CD8-positive, alpha-beta memory T cell (primary cell): ENCODE measurements at places on chromosomes 7 and 10. TPM values are rescaled to one million over a fixed set of nuclear protein-coding genes. Genes with fewer than 3 reads are reported as not detected.

KCNIP2 gene
- total RNA-seq = 1.0 TPM

TBX20 gene
- not detected for total RNA-seq

- DNase-seq = no peak
- no peaks in the 10 kb centered on the region for H3K4me1 ChIP-seq
- H3K27me3 ChIP-seq = no peaks in the 10 kb centered on the region
- H3K27ac ChIP-seq = no peak overlapping the region
Observed at GRCh38 chr7:125830743-125831142, 901.1 kb upstream of the POT1 start.

DNA sequence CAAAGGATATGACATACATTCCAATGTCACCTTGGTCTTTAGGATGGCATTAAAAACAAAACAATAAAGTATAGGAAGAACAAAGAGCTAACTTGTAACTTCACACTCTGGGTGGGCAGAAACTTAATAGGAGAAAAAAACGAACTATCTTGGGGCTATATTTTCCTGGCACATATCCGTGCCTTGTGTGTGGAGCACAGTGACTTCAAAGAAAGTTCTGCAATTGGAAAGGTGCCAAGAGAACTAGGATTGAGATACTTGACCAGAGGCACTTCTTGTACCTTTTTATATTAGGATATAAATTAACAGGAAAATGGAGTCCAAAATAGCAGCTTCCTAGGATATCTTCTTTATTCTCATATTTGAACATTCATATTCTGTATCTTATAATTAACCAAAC lies 148.4 kb downstream of the SEMA3D start:
- H3K27ac ChIP-seq = no peak overlapping the region
- no peak overlapping the region for H3K4me3 ChIP-seq
- no peaks in the 10 kb centered on the region for H3K4me1 ChIP-seq
- no peaks in the 10 kb centered on the region for H3K36me3 ChIP-seq
- DNase-seq = no peak
- H3K27me3 ChIP-seq = no peaks in the 10 kb centered on the region

DNA sequence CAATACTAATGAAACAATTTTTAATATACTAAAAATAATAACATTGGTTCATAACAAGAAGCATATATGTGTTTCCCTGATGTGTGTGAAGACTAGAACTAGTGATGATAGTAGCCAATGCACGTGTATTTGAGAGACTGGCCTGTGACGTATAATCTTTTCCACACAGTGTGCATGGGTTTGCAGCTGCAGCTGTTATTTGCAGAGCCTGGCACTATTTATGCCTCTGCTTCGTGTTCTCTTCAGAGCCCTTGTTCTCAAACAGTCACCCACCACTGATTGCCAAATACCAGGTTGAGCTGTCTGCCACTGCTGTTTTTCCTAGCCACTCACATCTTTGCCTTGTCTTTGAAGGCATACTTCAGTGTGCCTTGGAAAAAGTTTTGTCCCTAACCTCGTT lies 531.7 kb downstream of the ETV1 start:
- no peak for DNase-seq
- H3K4me3 ChIP-seq = no peak overlapping the region
- H3K4me1 ChIP-seq = no peaks in the 10 kb centered on the region
- no peak overlapping the region for H3K27ac ChIP-seq

- no peak overlapping the region for H3K4me3 ChIP-seq
- H3K4me1 ChIP-seq = no peaks in the 10 kb centered on the region
- no peaks in the 10 kb centered on the region for H3K27me3 ChIP-seq
- H3K27ac ChIP-seq = no peak overlapping the region
- no peaks in the 10 kb centered on the region for H3K36me3 ChIP-seq
Observed at GRCh38 chr10:92839191-92840085, 8.9 kb upstream of the EXOC6 start.

DNA sequence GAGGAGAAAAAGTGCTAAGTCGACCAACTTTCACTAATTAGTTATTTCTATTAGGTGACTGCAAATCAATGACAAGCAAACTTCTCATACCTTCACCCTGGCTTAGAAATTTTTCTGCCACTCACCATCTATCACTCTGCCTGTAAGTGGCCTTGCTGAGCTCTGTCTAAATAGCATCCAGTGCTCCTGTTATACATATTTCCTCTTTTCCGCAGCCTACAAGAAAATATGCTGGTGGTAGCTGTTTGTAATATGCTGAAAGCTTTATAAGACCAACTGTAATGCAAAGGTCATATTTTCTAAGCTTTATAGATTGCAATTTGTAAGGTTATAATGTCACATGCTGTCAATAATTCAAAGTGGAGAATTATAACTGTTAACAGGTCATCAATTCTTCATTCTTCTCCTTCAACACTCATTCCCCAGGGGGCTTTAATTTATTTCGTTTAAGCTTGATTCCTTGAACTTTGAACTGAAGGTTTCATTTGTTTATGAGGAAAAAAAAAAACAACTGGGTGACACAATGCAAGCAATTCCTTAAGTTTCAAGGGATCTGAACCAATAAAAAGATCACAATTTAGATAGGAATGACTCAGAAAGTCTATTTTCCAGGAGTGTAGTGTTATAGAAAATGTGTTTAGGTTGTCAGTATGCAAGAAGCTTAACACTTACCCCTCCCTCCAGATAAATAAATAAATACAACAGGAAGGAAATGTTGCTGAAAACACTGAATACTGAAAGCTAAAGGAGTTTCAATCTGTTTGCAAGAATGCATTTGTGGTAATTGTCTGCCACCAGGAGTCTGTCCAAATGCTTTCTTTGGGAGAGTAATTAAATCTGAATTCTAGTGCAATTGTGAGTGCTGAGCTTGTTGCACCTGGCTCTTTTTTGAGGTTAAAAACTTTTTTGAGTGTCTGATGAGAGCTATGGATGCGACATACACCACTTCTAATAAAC lies 183.7 kb downstream of the SORCS1 start:
- no peak for DNase-seq
- no peaks in the 10 kb centered on the region for H3K36me3 ChIP-seq
- no peaks in the 10 kb centered on the region for H3K27me3 ChIP-seq
- H3K27ac ChIP-seq = no peak overlapping the region
- no peak overlapping the region for H3K4me3 ChIP-seq
- no peaks in the 10 kb centered on the region for H3K4me1 ChIP-seq

- no peak for DNase-seq
- no peaks in the 10 kb centered on the region for H3K36me3 ChIP-seq
- H3K4me3 ChIP-seq = peak overlapping the region; percentile 73
- H3K27me3 ChIP-seq = no peaks in the 10 kb centered on the region
Observed at GRCh38 chr7:36154255-36155212, 1.5 kb downstream of the EEPD1 start.

- H3K4me1 ChIP-seq = no peaks in the 10 kb centered on the region
- DNase-seq = no peak
- no peaks in the 10 kb centered on the region for H3K36me3 ChIP-seq
- H3K4me3 ChIP-seq = no peak overlapping the region
- no peak overlapping the region for H3K27ac ChIP-seq
Observed at GRCh38 chr7:146993764-146994163, 877.2 kb downstream of the CNTNAP2 start.

GRCh38 chr7:117772421-117772820 lies 100.8 kb downstream of the CTTNBP2 start:
- no peaks in the 10 kb centered on the region for H3K36me3 ChIP-seq
- no peak for DNase-seq
- no peaks in the 10 kb centered on the region for H3K27me3 ChIP-seq
- no peaks in the 10 kb centered on the region for H3K4me1 ChIP-seq
- H3K27ac ChIP-seq = no peak overlapping the region
